T-helper 2 cell (primary cell): ENCODE measurements at places on chromosomes 16 and 17.

DNA sequence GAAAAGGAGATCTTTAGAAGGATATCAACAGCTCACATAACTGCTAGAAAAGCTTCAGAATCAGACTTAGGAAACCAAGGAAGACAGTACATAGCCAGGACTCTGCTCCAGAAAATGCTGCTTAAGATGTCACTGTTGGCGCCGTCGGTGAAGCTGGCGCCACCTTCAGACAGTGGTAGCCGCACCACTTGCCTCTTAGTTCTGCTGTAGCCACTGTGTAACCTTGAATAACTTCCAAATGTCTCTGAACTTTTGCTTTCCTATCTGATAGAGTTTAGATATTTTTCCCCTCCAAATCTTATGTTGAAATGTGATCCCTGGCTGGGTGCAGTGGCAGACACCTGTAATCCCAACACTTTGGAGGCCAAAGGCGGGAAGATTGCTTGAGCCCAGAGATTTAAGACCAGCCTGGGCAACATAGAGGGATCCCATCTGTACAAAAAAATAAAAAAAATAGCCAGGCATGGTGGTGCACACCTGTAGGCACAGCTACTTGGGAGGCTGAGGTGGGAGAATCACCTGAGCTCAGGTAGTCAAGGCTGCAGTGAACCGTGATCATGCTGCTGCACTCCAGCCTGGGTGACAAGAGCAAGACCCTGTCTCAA lies 6.3 kb upstream of the USP31 start:
- no peak for DNase-seq

DNA sequence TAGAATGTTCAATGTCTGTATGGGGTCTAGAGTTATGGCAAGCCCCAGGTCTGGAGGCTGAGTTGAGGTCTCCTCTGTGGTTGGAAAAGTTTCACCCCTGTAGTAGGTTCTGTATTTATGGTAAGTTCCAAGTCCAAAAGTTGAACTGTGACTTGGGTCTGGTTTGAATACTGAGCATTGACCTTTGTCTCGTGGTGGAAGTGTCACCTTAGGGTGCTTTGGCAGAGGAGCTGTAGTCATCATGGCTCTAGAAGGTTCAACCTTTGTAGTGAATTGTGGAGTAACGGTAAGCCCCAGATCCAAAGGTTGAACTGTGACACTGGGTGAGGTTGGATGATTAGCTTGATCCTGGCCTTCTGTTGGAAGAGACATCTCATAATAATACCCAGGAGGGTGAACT lies 17.6 kb downstream of the RDM1 start:
- DNase-seq: no peak

GRCh38 chr16:1923299-1924034 lies 5.3 kb upstream of the HS3ST6 start:
- DNase-seq: no peak

DNA sequence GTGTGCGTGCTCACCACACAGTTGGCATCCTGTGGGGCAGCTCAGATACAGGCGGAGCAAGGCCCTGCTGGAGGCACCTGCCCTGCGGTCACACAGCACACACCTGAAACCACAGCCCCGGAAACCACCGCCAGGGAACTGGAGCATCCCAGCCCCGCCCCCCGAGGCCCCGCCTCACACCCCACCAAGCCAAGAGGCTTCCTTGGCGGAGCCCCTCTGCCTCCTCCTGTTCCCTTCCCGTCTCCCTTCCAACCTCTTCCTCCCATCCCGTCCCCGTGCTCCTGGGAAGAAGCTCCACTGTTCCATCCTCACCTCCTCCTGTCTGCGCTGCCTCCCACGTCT lies 205.5 kb downstream of the NTN1 start:
- DNase-seq: no peak

- DNase-seq: no peak
Measured at GRCh38 chr17:53627511-53627910, 195.2 kb upstream of the KIF2B start.

GRCh38 chr17:68534695-68535088 lies 22.5 kb downstream of the PRKAR1A start:
- no peak for DNase-seq

DNA sequence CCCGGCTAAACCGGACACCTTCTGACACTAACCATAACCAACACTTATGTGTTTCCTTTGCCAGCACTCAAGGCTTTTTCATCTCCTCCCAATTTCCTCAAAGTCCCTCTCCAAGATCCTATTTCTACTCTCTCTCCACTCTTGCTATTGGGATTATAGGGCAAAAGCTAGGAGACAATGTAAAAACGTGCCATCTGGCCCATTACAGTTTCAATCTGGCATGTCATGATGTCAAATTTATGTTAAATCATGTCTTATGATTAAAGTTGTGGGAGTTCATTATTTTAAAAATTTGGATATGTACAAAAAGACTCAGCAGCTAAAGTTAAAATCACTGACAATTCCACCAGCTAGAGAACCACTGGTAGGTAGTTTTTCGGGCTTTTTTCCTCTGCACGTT lies 77.3 kb downstream of the ZFHX3 start:
- DNase-seq: no peak

- no peak for DNase-seq
Measured at GRCh38 chr16:57235128-57236021, 9.7 kb upstream of the ARL2BP start.

DNA sequence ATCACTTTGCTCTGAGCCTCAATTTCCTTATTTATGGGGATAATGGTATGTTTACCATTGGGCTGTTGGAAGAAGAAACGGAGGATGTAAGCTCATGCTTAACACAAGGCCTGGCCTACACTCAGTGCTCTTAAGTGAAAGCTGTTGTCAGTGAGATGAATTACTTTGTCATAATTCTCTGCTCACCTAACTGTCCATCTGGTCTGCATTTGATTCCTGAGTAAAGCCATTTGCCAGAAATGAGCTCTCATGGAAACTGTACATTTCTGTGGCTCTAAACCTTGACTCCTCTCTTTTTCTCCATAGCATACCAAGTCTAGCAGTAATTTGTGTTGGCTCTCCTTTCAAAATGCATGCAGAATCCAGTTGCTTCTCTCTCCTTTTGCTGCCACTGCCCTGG lies 445.7 kb downstream of the UTP18 start:
- no peak for DNase-seq

DNA sequence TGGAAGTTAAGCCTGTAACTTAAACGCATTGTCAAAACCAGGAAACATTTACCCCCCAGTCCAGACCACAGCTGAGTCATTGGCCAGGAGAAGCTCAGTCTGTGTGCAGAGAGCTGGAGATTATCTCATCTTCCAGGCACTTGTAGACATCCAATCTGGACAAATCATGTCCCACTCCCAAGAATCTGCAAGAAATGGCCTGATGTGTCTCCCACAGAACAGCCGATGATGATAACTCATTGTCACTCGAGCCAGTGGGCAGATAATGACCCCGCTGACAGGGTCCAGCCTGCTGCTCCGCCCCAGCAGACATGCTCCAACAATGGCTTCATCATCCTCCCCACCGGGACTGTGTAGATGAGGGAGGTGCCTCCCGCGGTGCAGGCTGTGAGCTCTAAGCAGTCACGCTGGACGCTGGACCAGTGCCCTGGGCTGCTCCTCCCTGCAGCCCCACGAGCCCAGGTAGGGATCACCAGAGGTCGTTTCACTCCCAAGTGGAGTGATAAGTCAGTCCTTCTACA lies 322.5 kb downstream of the C16orf95 start:
- no peak for DNase-seq

DNA sequence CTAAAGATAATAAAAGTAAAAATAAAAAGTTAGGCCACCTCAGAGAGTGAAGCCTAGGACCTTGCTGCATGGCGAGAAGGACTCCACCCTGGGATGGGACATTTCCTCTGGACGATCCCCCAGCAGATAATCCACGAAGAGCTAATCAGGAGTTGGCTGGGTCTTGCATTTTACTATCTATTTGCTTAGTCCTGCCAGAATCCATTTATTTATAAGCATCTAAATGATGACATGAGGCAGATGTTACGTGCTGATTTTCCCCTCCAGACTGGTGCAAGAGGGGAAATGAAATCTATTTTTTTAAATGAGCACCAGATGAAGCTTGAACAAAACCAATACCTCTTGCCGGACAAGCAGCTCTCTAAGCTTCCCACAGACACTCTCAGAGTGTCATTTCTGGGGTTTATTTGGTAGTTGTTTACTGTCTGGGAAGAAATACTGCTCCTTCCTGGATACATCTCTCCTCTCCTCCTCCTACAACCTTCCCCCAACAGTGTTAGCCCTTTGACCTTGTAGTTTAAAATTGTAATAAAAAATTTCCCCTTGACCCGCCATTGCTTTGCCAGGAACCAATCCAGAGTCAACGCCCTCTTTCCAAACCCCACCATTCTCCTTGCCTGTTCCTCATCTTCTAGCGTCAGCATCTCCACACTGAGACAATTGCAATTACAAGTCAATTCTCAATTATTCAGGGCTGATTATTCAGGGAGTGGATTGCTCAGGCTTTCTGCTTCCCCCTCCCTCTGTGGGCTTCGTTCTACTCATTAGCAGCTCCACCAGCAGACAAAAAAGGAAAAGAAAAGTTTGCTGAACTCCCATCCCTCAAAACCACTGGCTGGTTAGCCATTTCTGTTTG lies 63.0 kb downstream of the GSG1L start:
- DNase-seq: no peak

DNA sequence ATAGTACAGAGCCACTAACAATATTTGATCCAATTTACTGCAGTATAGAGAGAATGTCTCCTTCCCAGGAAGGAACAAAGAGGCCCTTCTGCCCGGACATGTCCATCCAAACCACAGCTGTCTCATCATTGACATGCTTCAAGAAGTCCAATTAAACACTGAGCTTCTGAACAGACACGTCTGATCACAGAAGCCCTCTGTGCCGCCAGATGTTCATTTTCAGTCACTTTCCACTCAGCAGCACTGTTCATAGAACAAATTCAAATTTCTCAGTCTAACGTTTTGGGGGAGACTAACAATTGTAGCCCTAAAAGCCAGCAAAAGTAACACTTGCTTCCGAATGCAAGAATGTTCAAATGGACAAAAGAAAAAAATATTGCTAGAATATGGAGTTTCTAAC lies 15.3 kb downstream of the ZC3H7A start:
- DNase-seq: no peak

DNA sequence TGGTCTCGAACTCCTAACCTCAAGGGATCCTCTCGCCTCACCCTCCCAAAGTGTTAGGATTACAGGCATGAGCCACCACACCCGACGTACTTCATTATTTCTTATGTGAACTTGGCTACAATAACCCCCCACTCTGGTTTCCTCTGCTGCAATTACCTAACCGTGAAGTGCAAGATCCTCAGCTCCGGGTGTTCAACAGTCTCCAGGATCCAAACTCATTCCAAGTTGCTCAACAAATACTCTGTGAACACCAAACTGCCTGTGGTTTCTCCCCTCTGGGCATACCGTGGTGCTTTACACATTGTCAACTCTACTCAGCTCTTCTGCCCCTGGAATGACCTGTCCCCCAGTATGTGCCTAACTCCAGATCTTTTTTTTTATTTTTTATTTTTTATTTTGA lies 6.8 kb upstream of the SULT1A1 start:
- no peak for DNase-seq

- DNase-seq: peak; percentile 90
Measured at GRCh38 chr17:55264645-55265298, at the start of gene HLF. Gene HLF (plus strand): TSS chr17:55264960. CDS start chr17:55265485, 525 bp downstream.

GRCh38 chr17:59676716-59677115 lies 30.5 kb downstream of the PTRH2 start:
- no peak for DNase-seq

GRCh38 chr16:71367241-71367976 lies 8.9 kb downstream of the CALB2 start:
- DNase-seq: no peak

GRCh38 chr16:82229800-82230619 lies 60.0 kb upstream of the MPHOSPH6 start:
- peak; percentile 35 for DNase-seq

GRCh38 chr17:31291820-31292219 lies 5.2 kb downstream of the OMG start:
- no peak for DNase-seq

DNA sequence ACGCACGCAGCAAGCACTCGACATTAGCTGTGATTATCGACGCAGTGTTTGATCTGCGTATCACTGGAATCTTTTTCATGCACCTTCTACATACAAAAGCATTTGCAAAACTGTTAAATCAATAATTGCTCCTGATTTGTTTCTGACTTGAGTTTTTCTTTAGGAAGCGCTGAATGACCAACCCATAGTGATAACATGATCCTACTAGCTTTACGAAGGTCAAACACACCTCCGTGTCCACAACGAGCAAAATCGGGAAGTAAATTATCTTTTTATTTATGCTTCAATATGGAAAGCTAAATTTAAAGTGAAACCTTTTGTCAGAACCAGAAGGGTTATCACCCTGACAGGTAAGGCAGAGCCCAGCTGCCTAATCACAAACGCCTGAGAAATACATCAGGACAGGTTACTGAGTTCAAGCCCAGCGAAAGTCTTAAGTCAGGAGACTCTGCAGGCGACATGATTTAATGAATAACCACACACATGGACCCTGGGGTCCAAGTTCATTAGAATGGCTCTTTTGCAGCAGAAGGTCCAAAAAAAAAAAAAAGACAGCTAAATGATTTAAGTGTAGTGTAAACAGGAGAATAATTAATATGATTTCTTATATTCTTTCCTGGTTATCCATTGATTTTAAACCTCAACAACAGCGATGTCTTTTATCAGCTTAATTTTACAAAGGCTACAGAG lies 104.2 kb downstream of the ADCY9 start:
- no peak for DNase-seq

GRCh38 chr16:83914091-83914710 lies 15.3 kb downstream of the MLYCD start:
- no peak for DNase-seq

DNA sequence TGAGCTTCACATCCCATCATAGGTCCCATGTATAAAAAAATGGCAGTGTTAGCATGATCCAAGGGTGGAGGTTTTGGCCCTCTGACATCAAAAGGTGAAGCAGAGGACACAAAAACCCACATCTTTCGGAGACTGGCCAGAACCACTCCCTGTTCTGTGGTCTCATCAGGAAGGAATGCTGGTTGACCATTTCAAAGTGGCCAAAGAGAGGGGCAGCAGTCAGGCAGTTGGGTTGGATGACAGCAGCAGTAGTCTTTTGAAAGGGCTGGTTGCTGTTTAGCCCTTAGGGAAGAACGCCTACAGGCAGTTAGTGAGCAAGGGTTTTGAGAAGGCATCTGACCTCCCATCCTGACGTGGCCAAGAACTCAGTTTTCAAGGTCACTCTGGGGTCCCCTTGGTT lies 40.5 kb downstream of the LCMT1 start:
- no peak for DNase-seq

- no peak for DNase-seq
Measured at GRCh38 chr16:76653390-76654026, 376.3 kb downstream of the CNTNAP4 start.

DNA sequence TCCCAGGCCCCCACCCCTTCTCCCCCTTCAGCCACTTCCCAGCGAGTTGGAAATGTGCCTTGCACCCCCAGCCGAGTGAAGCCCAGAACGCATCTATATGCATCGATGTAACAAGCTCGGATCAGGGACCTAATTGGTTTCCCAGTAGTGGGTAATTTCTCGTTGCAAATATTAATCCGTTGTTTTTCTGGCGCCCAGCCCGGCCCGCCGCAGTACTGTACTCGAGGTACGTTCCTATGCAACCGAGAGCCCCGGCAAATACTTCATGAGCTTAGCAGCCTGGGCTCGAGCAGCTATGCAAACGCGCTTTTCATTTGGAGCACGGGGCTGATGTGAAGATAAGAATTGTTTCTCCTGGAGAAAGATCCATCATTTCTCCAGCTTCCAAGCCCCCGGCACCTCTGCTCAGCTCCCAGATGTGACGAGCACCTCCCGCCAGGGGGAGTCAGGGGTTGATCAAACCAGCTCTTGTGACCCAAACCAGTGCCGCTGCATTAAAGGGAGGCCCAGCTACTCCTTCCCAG lies 229.8 kb downstream of the KATNIP start:
- DNase-seq: no peak
